NCI-H1417 (cell line): ENCODE measurements at places on chromosomes 12 and 14.

DNA sequence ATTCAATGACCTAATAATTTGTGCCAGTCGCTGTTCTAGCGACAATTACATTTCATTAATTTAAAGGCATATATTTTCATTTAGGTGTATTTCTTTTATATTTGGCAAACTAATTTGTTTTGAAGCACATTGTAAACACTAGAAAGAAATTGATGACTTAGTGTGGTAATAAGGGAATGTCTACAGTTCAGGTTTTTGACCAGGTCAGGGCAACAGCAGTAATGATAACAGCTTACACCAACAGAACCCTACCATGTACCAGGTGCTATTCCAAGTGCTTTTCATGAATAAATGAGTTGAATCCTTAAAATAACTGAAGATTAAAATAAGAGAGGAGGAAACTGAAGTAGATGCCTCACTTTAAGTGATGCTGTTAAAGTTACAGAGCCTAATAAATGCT lies 85.4 kb upstream of the SLC38A2 start:
- DNase-seq = no peak

DNA sequence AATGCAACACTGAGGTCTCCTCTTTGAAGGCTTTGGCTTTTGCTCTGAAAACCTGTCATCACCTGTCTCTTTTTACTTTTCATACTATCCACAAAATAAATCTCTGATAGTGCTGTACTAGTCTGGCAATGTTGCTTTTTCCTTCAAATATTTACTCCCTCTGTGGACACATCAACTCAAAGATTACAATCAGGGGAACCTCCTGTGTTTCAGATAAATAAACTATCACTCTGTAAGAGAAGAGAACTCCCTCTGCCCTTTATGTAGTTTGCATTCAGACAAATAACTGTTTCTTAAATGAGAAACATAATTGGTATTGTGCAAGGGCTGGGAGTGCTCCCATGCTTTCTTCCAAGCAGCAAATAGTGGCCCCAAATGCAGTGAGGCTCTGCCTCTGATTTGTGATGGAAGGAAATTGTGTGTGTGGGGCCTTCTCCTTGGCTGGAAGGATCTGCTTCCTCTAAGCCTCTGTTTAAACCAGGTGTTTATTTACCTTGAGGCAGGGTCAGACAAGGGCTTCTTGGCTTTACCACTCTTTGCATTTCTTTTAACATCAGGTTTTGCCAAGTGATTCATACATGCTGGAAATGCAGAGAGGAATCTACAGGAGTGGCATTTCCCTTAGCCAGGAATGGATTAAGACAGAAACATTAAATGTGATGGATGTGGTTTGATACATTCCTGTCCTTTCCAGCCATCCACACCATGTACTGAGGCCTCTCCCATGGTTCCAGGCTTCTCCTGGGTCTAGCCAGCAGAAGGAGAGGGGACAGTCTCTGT lies 69.0 kb downstream of the AKAP6 start:
- no peak for DNase-seq

DNA sequence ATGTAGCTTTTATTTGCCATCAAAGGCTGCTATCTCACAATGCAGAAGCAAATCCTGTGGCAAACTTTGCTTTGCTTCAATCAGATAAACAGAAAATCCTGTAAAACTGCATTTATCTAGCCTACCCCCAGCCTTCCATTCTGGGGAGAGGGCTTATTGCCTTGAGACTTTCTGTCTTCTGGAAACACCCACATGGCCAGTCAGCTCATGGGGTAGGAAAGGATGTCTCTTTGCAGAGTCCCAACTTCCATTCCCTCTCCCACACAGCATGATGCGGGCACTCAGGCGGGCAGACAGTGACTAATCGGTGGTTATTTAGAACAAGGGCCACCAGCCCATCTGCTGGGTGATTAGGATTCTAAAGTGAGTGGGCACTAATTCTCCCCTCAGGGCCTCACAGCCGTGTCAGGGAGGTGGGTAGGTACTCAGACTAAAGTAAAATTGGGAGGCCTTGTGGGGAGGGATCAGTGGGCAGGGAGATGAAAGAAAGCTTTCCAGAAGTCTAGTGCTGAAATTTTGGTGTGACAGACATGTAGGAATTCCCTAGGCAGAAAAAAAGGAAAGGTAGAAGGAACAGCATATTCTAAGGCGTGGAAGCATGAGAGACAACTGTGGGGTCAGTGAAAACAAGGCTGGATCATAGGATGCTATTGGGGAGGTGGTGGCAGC lies 720.5 kb downstream of the VRK1 start:
- no peak for DNase-seq

DNA sequence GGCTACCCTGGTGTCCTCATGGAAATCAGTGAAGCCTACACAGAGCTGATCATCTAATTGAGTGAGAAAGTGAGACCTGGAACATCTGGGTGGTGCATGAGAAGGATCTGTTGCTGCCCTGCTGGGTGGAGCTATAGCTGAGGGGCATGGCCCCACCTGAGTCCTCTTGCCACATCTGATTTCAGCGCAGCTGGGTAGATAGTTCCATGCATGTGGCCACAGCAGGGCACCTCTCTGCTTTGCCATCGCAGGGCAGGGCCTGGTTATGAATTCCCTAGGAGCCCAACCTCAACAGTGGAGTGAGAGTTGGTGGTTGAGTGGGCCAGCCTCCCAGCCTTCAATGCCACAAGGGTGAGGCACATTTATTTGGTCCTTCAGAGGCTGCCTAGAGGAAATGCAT lies 407.8 kb downstream of the BCL11B start:
- DNase-seq = no peak

DNA sequence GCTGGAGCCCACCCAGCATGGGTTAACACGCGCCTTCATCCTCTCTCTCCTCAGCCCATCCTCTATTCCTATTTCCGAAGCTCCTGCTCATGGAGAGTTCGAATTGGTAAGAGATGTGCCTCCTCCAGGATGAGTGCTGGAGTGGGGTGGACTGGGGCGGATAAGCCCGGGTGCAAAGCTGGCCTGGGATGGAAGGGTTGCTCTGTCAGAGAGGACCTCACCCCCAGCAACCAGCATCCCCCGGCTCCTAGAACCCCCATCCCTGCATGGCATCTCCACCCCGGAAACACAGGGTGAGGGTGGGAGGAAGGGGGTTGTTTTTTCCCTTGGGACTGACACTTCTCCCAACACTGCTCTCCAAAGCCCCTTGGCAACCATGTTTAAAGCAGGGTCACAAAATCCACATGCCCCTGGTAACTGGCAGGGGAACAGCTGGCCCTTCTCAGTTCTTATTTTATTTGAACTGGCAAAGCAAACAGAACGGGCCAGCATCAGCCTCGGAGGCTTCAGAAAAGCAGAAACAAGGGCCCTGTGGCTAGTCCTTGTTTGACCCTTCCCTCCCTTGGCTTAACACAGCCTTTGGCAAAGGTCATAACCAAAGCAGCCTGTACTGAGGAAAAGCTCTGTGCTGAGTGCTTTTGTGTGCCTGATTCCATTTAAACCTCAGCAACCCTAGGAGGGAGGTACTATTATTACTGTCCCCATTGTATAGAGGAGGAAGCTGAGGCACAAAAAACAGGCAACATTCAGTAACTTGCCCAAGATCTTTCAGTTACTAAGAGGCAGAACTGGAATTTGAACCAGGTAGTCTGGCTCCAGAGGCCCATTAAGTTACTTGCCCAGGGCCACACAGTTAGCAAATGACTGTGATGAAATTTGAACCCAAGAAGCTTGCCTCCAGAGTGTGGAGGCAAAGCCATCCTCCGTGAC lies 4.2 kb downstream of the GSTZ1 start:
- DNase-seq = no peak

DNA sequence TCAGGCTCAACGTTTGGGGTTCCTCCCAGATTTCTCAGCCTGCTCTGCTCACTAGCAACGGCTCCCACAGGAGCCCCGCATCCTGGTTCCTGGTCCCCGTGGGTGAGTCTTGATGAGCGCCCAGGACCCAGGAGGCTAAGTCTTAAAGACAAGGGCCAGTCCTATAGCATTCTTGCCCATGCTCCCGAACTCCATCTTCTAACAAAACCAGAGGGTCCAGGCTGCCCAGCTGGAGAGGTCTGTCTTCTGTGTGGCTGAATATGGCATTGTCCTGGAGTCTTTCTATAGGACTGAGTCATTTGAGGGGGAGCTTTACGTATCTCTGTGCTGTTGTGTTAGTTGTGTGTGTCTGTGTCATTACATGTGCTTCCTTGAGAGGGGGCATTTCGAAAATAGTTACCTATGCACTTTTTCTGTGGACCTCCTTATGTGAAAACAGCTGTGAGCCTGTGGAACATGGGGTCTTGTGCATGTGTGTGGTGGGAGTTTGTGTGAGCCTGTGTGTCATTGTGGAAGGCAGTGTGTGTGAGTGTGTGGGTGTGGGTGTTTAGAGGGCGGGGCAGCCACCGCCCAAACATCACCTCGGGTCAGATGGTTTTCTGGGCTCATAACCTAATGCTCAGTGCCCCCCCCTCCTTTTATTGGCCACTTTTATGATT lies 9.1 kb upstream of the TBX5 start:
- DNase-seq = no peak

DNA sequence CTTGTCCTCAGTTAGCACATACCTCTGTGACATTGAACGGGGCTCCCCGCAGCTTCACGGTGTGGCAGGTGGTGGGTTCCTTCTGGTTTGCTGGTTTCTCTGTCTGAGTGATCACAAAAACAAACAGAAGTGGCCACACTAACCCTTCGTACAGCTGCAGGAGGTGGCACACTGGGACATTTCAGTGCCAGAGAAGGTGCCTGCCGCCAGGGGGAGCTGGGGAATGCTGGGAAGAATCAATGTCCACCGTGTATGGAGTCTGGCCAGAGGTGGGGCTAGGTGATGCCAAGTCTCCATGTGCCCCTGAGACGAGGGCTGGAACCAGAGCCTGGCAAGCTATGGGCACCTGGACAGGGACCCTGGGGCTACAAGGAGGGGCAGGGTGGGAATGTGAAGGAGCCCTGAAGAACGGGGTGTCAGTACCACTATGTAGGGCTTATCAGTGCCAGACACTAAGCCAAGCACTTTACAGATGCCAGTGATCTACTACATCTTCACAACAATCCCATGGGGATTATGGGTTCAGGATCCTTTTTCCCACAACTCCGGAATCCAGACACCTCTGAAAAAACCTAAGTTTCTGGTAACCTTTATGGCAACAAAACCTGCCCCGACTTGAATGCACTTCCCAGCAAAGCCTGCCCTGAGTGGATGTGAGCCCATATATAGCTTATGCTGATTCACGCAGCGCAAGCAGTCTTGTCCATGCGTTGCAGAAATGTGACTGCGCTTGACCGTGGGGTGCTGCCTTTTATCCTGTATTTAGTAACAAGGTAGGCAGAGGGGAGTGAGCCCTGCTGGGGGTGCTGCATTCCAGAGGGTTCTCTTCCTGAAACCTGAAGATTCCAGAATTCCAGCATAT lies 10.8 kb downstream of the RBM19 start:
- DNase-seq = no peak

DNA sequence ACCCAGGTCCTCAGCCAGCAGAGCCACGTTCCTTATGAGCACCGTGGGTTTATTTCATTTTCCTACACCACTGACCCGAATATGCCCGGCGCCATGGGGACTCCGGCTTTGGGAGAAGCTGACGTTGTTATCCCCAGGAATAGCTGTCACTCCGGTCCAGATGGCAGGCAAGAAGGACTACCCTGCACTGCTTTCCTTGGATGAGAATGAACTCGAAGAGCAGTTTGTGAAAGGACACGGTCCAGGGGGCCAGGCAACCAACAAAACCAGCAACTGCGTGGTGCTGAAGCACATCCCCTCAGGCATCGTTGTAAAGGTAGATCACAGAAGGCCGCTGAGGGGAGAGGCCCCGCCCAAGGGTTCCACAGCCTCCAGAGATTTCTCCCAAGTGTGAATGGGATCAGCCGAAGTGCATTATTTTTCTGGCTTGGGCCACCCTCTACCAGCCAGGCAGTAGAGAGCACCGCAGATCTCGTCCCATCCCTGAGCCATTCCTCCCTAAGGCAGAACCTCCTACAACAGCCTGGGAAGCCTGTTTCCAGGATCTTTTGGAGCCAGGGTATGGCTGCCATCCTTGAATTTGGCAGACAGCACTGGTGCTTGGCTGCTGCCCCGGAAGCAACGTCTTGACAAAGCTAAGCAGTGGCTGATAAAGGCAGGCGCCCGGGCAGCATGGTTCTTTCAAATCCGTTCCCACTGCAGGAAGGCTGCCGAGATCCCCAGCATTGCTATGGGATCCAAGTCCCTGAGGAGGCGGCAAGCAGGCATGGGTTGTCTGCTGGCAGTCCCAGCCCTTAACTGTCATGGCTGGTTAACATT lies 17.8 kb downstream of the CDK2AP1 start:
- DNase-seq = no peak

GRCh38 chr14:63904724-63905123 lies 51.9 kb downstream of the SYNE2 start:
- DNase-seq = no peak

DNA sequence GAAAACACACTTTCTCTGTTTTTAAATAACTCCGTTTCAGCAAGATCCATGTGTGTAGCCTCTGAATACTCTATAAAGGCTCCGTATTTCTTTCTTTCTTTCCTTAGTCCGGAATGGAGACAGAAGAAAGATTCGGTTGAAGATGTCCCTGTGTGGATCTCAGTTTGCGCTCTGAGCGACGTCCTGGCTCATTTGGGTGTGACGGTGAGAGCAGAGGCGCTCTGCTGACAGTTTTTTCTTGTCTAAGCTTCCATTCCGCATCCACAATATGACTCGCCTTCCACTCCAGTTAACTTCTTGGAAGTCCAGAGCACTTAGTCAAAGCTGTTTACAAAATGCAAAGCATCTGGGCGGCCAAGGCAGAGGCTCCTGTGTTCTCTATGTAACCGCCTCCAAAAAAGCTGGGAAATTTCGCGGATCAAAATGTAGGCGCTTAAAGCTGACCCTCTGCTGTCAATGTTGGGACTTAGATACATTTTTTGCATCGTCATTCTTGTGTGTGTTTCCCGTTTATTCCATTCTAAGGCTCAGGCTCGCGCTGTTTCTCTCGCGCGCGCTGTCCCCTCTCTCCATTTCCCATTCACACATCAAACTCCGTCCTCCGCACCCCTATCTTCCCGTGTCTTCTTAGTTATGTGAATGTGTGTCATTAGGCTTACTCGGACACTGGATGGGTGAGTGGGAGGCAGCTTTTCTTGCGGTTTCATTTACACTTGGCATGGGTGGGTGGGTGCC lies 880 bp upstream of the FLRT2 start:
- DNase-seq = no peak

DNA sequence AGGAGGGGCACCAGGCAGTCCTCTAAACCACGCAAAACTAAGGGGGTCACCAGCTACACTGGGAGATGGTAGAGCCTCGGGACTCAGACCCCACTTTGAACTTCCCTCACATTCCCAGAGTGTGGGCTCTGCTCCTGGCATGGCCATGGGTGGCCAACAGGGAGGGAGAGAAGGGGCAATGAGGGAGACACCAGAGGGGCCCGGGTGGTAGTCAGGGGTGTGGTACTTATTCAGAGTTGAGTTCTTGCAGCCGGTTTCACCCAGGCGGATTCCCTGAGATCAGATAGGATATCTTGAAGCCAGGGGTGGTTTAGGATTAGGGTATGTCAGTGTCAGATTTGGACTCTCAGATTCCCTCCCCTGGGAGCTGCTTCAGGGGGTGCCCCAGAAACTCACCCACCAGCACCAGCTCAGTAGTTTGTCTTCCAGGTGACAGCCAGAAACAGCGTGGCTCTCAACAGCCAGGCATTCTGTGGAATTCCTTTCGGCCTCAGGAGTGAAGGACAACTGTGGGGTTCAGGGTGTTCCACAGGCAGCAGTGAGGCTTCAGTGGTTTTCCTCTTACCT lies 56.0 kb downstream of the ELK3 start:
- no peak for DNase-seq

GRCh38 chr14:44428231-44428945 lies 78.7 kb downstream of the FSCB start:
- DNase-seq = no peak

GRCh38 chr12:48198985-48199384 lies 4.1 kb downstream of the OR10AD1 start:
- no peak for DNase-seq

GRCh38 chr12:93533310-93533709 lies 39.2 kb upstream of the SOCS2 start:
- no peak for DNase-seq

GRCh38 chr12:114478865-114479264 lies 72.9 kb upstream of the TBX5 start:
- no peak for DNase-seq
